Effector CD8-positive, alpha-beta T cell (primary cell): ENCODE measurements at places on chromosomes 3 and 15.

DNA sequence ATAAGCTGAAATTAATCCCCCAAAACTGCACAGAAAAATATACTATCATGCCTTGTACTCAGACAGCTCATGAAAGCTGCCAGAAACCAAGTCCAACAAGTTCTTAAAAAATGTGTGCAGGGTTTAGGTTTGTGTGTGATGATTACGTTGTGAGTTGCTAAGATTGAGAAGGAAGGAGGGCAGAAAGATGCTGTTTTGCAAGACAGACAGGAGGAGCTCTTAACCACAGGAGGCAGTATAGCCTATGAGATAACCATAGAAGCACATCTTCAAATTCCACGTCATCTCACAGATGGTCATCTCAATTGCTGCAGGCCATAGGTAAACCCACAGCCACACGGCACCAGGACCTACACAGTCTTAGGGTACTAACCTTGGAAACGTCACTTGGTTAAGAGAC is 191.9 kb downstream of the STT3B start:
- no peak for DNase-seq

GRCh38 chr3:38267662-38268061 is 2.0 kb downstream of the SLC22A13 start:
- no peak for DNase-seq

- no peak for DNase-seq
These were observed 69.0 kb downstream of the LINGO1 start for GRCh38 chr15:77563623-77564156.

DNA sequence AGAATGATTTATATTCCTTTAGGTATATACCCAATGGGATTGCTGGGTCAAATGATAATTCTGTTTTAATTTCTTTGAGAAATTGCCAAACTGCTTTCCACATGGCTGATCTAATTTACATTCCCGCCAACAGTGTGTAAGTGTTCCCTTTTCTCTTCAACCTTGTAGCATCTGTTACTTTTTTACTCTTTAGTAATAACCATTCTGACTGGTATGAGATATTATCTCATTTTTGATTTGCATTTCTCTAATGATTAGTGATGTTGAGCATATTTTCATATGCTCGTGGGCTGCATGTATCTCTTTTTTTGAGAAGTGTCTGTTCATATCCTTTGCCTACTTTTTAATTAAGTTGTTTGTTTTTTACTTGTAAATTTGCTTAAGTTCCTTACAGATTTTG is 1264.2 kb downstream of the OTOL1 start:
- no peak for DNase-seq

- DNase-seq, result no peak
These were observed 419.2 kb downstream of the ZNF385D start for GRCh38 chr3:21331857-21332256.

DNA sequence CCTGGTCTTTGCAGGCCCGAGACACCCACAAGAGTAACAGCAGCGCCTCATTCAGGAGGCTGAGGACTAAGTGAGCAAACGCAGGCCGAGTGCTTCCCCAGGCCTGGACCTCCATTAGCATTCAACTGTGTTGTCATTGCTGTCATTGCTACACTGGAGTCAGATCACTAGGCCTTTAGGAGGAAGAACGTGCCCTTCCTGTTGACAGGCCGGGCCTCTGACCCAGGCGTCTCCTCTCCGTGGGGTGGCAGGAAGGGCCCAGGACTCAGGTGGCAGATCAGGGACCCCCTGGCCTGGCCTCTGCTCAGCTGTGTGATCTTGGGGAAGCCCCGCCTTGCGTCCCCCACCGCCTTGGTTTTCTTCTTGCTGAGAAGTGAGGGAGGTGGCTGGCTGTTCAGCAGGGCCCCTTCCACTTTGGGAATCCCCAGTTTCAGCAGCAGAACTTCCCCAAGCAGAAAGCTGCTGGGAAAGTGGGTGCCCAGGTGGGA is 19.1 kb downstream of the ZDHHC19 start:
- DNase-seq, result no peak

GRCh38 chr3:17831366-17831765 is 88.9 kb upstream of the TBC1D5 start:
- DNase-seq, result no peak

- no peak for DNase-seq
These were observed 260.7 kb upstream of the NR2E3 start for GRCh38 chr15:71549697-71550096.

- DNase-seq, result no peak
These were observed 53.4 kb downstream of the ZNF609 start for GRCh38 chr15:64513823-64514222.

DNA sequence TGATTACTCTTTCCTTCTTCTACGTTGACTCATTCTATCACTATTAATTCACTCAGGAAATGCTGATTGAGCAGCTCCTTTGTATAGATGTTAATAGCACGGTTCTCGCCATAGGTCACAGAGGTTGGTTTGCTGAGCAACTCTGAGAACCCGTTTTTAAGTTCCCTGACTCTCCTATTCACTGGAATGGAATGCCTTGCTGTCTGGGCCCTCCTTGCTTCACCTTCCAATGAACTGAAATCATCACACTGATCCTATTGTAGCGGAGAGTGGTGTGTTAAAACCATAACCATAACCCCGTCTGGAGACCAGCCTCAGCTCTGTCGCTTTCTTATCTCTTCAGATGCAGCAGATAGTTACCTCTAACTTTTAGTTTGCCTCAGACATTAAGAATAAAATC is 323.6 kb downstream of the GABRB3 start:
- no peak for DNase-seq

- no peak for DNase-seq
These were observed 832.0 kb downstream of the OTOL1 start for GRCh38 chr3:162328649-162329048.

DNA sequence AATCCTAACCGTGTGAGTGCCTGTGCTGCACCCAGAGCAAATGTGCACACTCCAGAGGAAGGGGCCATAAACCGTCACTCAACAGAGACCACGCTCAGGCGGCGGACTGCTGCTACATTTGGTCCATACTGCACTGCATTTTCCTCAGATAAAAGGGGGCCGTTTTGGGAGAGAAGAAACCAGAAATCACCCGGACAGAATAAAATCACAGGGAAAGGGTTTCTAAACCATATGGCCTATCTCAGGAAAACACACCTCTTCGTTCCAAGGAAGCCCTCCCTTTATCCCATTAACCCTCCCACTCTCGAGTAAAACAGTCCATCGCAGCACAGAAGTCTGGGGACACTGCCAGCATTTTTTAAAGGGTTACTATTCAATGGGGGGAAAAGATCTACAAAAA is 7.6 kb downstream of the IL17RD start:
- DNase-seq, result no peak

DNA sequence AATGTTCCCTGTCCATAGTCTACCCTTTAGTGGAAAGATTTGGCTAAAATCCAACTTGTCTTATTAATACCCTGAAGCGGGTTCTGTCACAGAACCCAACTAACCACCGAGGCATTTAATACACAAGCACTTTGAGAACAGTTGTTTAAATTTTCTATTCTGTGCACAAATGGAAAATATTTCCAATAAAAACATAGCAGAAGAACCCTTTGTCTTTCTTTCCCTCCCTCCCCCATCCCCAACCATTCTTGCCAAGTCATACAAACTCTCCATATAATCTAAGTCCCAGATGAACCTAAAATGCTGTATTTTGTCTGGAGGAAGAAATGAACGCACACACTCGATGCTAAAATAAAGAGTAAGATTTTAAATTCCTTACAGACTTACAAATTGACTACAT is 126.9 kb upstream of the STRIT1 start:
- DNase-seq, result no peak

DNA sequence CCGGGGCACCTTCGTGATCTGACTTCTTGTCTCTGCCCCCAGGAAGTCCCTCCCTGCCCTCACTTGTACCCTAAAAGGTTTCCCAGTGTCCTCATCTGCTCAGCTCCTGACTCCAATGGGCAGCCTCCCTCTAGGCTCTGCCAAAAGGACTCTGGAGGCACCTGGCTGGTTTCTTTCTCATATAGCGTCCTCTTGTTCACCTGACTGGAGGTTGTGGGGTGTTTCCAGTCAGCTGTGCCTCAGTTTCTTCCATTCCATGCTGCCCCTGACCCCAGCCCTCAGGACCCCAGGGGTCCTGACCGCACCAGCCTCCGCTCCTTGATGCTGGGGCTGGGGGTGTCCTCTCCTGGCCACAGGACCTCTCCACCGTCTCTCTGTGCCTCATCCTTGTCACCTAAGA is 2.5 kb downstream of the PRR23E start:
- DNase-seq, result no peak

DNA sequence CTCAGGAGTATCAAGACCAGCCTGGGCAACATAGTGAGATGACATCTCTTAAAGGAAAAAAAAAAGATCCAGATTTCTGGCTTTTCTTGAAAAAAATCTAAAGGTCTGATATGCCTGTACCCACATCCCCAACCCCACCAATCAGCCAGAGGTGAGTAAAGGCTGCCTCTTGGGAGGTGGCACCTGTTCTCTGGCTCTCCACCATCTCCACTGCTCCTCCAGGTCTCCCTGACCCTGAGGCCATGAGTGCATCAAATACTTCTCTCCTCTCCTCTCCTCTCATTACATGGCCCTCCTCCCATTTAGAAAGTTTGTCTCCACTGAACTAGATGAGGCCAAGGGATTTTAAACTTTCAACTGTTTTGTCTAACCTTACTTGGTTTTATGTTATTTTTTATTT is 5.2 kb downstream of the SIAH2 start:
- DNase-seq, result no peak

- DNase-seq, result no peak
These were observed 134.4 kb upstream of the ROBO1 start for GRCh38 chr3:79902151-79902550.

DNA sequence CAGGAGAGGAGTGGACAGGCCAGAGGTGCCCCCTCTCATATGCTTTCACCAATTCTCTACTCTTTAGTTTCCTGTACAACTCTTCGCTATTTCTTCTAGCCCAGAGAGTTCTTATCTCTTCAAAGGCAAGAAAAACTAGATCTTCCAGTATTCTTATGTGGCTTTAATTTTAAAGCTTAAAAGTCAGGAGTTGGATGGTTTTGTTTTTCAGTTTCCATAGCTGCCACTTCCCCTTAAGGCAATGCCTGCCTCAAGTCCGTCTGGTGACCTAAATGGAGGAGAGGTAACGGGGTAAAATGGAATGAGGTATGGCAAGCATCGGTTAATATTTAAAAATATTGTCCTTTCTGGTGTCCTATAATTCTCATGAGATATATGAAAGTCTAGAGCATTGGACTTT is 11.4 kb upstream of the VGLL3 start:
- DNase-seq, result no peak

GRCh38 chr15:73633111-73633990 is at the start of gene NPTN:
Gene NPTN (minus strand): TSS chr15:73633389. CDS start chr15:73633215, 174 bp downstream.
- DNase-seq, result peak; percentile 96

GRCh38 chr15:37084602-37085001 is 15.7 kb downstream of the MEIS2 start:
- DNase-seq, result no peak

- no peak for DNase-seq
These were observed 2.3 kb upstream of the PDIA5 start for GRCh38 chr3:123064506-123064905.

DNA sequence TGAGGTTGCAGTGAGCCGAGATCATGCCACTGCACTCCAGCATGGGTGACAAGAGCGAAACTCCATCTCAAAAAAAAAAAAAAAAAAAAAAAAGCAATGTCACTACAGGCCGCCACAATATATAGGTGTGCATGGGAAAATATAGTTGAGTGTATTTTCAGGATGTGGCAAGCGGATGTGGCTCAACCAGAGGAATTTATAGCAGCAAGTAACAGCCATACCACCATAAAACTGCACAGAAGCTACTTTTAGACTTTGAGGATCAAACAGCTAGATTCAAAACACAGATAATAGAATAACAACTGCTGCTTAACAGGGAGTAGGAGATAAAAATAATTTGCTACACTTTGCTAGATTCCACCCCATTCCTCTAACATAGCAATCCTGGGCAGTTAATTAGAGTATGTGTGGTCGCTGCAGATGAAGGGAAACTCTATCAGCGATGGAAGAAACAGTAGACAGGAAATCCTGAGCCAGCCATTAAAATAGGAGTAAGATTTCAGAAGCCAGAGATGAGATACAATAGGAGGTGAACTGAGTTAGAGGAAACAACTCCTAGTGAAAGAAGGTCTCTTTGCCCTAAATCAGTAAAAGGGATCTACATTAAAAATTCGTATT is 318.7 kb upstream of the STT3B start:
- DNase-seq, result no peak

DNA sequence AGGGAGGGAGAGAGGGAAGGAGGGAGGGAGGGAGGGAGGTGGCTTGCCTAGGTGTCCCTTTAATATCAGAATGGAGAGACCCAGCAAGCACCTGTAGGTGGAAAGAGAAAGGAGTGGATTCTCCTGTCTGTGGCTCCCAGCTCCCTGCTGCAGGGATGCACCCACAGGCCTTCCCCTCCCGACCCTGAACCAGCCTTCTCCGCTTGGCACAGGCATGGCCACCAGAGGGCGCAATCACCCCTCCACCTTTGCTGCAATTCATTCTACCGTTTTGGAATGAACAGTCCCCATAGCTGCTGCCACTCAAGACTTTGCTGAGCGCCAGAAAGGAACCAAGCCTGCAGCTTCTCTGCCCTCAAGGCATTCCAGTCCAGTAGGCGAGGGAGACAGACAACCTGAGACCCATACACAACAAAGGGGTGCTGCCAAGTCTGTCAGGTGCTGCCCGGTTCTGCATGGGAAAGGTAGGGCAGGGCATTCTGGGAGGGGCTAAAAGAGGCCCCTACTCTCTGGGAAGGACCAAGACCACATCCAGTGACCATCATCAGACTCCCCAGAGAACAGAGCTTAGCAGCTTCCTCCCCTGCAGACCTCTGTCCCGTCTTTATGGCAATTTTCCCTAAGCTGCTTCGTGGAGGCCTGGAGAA is 4.9 kb downstream of the TLR9 start:
- peak; percentile 80 for DNase-seq

GRCh38 chr15:50182219-50183013 is 420 bp downstream of the SLC27A2 start:
- no peak for DNase-seq

DNA sequence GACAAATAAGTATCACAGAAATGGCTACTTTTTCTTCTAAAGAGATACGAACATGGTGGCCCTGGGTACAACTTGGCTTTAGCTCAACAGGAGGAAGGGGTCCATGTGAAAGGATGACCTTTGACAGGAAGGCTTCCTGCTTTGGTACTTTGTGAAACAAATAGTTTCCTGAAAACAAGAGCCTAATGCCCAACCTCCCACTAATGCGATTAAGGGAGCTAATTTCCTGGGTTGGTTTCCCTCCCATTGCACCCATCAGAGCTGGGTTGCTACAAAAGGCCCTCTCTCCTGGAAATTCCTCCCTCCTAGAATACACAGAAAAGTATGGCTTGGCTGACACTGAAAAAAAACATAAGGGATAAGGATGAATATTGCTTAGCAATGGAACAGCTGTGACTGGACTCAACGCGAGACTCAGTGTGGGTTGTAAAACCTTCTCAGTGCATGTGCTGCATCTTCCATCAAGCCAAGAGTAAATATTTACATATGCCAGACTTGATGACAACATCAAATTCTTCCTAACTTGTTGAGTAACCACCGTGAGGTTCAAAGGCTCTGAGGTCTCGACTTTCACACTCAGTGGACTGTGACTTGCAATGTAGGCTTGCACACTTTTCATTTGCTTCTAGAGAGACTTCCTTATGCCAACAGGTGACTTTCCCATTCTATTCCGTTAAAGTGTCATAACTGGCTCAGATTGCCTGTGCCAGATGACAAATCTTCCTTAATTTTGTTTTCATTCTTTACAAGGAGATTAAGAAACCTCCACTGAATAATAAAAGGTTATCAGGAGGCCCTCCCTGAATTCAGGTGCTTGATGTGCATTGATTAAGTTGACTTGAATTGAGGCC is 60.1 kb downstream of the ADAMTS9 start:
- no peak for DNase-seq
